Stimulated activated CD8-positive, alpha-beta memory T cell treated with anti-CD3 and anti-CD28 coated beads, Interleukin-4, amount 100 ng/mL, for 4 hours (primary cell): ENCODE measurements at places on chromosomes 3 and 15.

DNA sequence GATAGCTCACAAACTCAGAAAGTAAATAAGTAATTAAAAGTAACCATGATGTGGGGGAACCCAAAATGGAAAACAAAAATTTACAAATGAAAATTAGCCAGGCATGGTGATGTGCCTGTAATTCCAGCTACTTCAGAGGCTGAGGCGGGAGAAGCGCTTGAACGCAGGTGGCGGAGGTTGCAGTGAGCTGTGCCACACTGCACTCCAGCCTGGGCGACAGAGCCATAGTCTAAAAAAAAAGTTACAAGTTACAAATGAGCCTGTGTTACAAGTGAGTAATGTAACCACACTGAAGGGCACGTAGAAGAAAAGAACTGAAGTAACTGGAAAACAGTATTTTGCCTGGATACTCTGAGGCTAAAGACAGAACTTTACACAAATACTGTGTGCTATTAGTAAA, 11.3 kb downstream of the EXOSC7 start:
- DNase-seq, result no peak

DNA sequence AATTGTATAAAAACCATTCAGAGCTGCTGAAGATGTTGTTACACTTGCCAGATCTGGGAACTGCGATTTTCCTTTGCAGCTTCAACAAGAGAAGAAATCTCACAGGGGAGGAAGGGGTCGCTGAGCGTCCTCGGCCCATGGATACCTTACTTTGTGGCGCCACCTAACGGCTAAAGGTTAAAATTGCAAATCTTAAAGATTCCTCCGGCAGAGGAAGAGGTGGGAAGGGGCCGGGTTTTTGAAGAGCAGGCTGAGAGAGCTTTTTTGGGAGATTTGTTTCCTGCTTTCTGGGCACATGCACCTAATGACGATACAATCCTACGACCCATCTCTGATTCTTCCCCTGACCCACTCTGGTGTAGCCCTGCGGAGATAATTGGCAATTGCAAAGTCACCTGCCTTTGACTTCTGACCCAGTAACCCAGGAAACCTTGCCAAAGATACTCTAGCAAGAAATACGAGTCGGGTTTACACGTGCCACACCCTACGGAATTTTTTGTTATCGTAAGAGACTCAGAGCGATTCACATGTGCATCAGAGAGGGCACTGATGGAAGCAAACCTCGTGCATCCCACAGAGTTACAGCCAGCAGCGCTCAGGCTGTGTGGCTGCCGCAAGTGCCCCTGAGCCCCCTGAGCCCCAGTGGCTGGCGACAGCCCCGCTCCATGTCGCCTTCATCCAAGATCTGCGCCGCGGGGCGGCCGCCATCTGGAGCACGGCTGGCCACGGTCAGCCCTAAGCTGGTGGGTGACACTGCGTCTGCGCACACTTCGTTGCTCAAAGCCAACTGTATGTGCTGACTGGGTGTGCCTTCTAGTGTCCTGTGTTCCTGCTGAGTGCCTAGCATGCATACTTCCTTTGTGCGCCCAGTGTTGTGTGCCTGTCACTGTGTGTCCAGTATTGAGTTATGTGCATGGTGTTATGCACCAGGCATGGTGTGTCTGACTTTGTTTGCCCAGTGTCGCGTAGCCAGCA, 55.2 kb upstream of the CHRNA7 start:
- no peak for DNase-seq

DNA sequence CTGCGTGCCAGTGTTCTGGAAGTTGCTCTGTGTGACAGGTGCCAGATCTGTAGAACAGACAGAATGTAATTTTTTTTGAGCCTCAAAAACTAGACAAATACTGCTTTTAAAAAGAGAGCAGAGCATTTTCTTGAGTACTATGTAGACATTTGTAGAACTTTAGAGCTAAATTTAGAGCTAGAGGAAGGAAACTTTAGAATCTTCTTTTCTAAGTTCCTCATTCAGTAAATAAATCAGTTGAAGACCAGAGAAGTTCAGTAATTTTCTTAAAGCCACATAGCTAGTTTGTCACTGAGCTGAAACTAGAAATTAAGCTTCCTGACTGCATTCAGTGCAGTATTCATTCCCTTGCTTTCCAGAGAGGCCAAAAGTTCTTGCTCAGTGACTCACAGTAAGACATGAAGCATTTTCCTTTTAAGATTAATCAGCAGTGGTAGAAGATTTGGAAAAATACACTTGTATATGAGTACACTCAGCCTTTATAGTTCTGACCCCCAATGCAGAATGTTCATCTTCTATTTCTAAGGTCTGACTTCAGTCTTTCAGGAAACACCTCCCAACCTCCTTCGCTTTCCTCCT, 83.6 kb upstream of the TSEN2 start:
- DNase-seq, result no peak

DNA sequence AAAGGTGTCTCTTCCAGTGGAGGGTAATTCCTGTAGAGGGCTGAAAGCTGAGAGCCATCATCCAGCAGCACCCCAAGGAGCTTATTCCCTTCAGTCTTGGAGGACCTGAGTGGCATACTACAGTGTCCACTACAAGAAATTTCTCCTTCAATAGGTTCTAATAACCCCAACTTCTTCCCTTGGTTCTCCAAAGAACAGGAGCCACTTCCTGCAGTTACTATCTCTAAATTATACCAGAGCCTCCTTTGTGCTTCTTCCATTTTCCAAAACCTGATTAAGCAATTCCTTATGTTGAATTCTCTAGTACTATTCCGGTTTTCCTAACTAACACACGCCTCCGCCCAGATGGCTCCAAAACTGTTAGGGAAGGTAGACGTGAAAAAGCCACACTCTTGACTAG, 50.4 kb downstream of the DCLK3 start:
- no peak for DNase-seq
